Naive thymus-derived CD8-positive, alpha-beta T cell (primary cell): ENCODE measurements at places on chromosomes 12 and 14. TPM values are rescaled to one million over a fixed set of nuclear protein-coding genes. Genes with fewer than 3 reads are reported as not detected.

ADAMTS20 gene
- total RNA-seq: not detected

IGFBP6 gene
- total RNA-seq: not detected

KRT80 gene
- total RNA-seq: not detected

DPPA3 gene
- not detected for total RNA-seq

ADCY4 gene
- 4.7 TPM for total RNA-seq

MAPKAPK5 gene
- total RNA-seq: 76.4 TPM

BCAT1 gene
- total RNA-seq: 0.36 TPM

GRCh38 chr12:89928467-89928866 lies 219.8 kb upstream of the ATP2B1 start:
- no peak overlapping the region for H3K4me3 ChIP-seq
- DNase-seq: no peak
- H3K4me1 ChIP-seq: peaks cover 6% of the 10 kb centered on the region
- H3K27me3 ChIP-seq: no peaks in the 10 kb centered on the region
- H3K27ac ChIP-seq: no peak overlapping the region

GRCh38 chr12:69649529-69649928 lies 38.8 kb upstream of the LRRC10 start:
- H3K27me3 ChIP-seq: peaks cover 5% of the 10 kb centered on the region
- DNase-seq: no peak
- no peak overlapping the region for H3K4me3 ChIP-seq
- H3K27ac ChIP-seq: no peak overlapping the region

DNA sequence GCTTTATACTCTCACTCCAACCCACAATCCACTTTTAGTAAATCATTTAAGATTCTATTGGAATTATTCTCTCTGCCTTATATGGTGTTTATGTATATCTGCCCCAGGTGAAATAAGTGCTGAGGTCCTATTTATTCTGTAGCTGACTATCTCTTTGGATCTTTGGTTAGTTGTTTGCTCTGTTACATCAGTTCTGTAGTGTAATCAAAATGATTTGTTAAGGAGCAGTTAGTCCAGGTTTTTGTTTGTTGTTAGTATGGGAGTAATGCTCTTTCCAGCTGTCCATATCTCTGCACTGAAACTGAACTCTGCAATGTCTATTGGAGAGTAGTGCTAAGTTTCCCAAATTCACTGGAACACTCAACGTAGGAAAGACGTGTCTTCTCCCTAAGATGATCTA lies 615.8 kb downstream of the SNAPC1 start:
- no peak overlapping the region for H3K4me3 ChIP-seq
- no peaks in the 10 kb centered on the region for H3K4me1 ChIP-seq
- H3K27ac ChIP-seq: no peak overlapping the region
- H3K36me3 ChIP-seq: no peaks in the 10 kb centered on the region

DNA sequence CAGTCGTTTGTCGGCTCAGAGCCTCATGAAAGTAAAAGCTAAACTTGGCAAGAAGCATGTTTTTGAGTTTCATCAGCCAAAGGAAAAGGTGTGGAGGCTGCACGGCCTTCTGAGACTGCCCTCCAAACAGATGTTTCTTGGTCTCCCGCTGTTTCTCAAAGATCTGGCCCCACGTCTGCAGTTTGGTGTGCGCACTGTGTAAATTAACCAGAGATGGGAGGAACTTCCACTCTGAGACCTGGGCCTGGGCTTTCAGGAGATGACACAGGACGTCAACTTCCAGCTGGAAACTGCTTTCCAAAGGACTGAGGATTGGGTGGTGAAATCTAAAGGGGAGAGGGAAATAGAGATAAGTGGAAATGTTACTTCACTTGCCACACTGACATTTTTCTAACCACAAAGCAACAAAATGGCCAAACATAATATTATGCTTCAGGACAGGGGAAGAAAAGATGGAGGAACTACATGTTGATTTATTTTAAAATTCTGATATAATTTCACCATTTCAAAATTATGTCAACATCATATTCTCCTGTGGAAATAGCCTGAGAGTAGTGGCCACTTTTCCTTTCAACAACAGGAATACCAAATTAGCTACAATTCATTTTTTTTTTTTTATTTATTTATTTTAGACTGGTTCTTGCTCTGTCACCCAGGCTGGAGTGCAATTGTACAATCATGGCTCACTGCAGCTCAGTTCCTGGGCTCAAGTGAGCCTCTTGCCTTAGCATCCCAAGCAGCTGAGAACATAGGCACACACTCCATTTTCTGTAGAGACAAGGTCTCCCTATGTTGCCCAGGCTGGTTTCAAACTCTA lies 27.6 kb downstream of the KICS2 start:
- H3K4me1 ChIP-seq: no peaks in the 10 kb centered on the region
- no peak overlapping the region for H3K27ac ChIP-seq
- peaks cover 8% of the 10 kb centered on the region for H3K36me3 ChIP-seq
- no peaks in the 10 kb centered on the region for H3K27me3 ChIP-seq
- DNase-seq: no peak
- H3K4me3 ChIP-seq: no peak overlapping the region

DNA sequence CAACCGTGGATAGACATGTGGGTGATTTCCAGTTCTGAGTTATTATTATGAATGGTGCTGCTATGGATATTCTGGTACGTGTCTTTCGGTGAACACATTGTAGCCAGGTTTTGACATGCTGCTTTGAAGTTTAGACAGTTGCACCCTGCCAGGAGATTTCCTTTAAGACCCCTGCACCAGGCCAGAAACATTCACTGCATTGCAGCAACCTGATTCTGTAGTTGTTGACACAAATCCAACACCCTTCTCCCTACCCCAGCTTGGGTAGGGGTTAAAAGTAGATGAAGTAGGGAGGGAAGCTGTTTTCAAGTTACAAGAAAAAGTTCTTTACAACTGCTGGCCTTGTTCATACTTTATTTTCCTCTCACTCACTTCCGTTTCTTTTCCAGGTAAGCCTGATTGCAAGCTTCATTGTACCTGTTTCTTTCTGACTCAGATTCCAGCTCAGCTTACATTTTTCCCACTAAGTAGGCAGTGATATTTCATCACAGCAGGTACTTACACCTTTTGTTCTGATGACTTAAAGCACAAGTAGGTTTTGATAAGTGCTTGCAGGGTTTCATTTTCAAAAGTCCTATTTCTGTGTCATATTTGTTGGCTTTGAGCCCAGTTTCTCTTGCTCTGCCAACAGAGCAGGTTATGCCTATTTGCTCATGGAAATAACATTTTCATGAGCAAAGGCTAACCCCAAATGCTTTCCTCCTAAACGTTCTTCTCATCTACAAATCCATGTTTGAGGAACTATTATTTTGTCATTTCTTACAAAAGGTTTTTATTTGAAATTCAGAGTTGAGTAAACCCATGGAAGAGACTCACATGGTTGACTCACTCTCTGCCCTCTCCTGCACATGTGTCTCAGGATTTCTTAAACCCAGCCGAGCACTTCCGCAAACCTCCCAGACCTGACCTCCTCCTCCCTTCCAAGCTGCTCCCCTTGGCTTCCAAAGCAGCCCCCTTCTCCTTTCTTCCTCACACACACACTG lies 12.1 kb upstream of the LTA4H start:
- H3K27ac ChIP-seq: peak overlapping the region; percentile 87
- DNase-seq: no peak
- H3K36me3 ChIP-seq: no peaks in the 10 kb centered on the region
- no peaks in the 10 kb centered on the region for H3K27me3 ChIP-seq

GRCh38 chr14:101127224-101127623 lies 223.7 kb upstream of the RTL1 start:
- no peak overlapping the region for H3K4me3 ChIP-seq
- DNase-seq: no peak
- H3K27me3 ChIP-seq: peaks cover 21% of the 10 kb centered on the region
- H3K4me1 ChIP-seq: no peaks in the 10 kb centered on the region
- H3K36me3 ChIP-seq: peaks cover 5% of the 10 kb centered on the region
- no peak overlapping the region for H3K27ac ChIP-seq

DNA sequence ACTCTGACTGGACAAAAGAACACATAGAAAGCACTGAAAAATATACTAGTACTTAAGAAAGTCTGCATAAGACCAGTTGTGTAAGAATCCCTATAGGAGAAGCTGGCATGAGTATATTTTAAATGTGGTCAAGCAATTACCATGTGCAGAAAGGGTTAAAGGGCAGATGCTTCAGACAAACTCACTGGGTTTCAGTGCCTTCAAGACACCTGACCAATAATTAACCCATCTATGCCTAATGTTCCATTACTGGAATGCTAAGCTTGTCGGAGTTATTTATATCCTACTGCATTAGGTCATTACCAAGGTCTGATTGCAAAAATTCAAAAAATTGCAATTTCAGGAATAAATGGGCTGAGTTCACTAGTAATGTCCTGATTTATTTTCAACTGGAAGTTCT lies 41.3 kb downstream of the HNRNPC start:
- no peaks in the 10 kb centered on the region for H3K27me3 ChIP-seq
- H3K27ac ChIP-seq: peak overlapping the region; percentile 49
- no peak overlapping the region for H3K4me3 ChIP-seq
- H3K36me3 ChIP-seq: peaks cover 99% of the 10 kb centered on the region
